ENCODE measurements at places on chromosomes 1 and 21. TPM values are rescaled to one million over a fixed set of nuclear protein-coding genes. Genes with fewer than 3 reads are reported as not detected.

GRCh38 chr1:205596876-205597275 is 34.9 kb downstream of the ELK4 start:
- DNase-seq, result no peak

GRCh38 chr1:222772996-222773379 is 36.0 kb downstream of the FAM177B start:
- no peak for DNase-seq

The INAVA gene
- 3.6 TPM for total RNA-seq

The MAD2L2 gene
- 15.2 TPM for total RNA-seq

GRCh38 chr1:44068442-44068921 is 37.2 kb upstream of the SLC6A9 start:
- no peak for DNase-seq

The AADACL4 gene
- total RNA-seq, result not detected

DNA sequence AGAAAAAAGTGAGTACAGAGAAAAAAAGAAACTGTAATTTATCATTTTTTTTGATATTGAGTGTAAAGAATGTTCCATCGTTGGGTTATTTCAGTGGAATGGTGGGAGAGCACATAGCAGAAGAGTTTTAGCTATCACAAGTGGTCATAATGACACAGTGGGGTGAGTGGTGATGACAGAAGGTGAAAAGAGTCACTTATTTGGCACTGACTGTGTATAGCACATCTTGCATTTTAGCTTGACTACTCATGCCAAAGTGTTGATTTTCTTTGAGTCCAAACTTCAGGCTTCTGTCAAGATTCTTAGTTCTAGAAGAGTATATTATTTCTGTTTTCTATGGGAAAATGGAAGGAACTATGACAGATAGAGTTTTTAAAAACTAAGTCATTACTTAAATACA is 261.2 kb downstream of the GRIK1 start:
- DNase-seq, result no peak

- DNase-seq, result no peak
These were observed 7.2 kb upstream of the SCMH1 start for GRCh38 chr1:41249319-41249718.

DNA sequence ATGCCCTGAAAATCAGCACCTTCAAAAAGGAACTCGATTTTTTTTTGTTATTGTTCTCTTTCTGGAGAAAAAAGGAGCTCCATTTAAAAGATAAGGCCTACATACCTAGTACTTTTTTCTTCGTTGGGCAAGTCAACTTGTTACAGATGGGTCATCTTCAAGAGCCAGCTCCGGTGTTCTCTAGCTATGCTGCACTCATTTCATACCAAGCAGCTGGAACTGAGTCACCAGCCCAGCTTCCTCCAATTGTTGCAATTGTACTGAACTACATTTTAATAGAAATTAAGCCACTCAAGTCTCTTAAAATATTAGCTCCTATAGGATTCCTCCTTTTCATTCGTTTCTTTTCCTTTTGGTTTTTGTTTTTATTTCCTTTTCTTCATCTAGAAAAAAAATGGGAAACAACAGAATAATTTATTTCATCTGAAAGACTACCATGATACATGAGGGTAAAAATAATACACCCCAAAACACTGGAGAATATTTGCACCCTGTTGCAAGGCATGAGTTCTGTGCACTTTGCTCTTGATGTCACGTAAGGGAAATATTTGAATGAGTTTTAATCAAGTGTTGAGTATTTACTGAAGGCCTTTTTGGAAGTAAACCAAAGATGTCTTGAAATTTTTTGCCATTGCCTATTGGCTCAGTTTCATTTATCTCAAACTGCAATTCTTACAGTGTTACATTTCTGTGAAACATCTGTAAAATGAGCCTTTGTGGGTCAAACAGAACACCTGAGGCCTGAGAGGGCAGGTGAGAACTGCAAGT is 60.5 kb downstream of the CLIC4 start:
- no peak for DNase-seq

- peak; percentile 21 for DNase-seq
These were observed 11.2 kb downstream of the AGO1 start for GRCh38 chr1:35894183-35894582.

The C1orf94 gene
- 0.72 TPM for total RNA-seq

GRCh38 chr1:116738673-116739370 is 15.4 kb upstream of the CD2 start:
- no peak for DNase-seq
